Right forelimb (tissue), 1 donor: ENCODE measurements at places on chromosomes 5 and 9.

DNA sequence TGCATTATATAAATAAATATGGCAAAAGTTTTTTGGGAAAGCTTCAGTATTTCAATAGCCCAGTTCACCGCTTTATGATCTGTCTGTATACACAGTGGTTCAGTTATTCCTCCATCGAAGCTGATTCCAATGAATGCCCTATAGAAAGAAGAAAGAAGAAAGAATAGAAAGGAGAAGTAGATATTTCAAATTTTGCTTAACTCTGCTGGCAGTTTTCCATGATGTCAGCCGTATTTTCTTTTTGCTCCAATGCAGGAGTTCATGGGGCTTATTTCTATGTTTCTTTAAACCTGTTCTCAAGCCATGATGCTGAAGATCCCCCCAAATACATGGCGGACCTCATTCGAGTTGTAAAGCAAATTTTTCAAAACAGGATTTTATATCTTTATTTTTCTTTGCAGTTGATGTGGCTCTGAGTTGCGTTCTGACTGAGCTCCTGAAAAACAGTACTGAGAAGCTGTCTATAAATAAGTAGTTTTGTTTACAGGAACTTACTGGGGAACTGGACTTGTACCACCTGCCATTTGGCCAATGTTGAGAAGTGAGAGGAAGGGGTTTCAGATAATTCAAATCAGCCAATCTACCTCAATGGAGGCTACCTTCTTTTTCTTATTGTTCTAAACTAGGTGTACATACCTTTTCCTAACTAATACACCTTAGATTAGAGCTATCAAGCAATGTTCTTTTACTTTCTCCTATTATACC is 418.5 kb upstream of the MEF2C start:
- DNase-seq, result no peak

DNA sequence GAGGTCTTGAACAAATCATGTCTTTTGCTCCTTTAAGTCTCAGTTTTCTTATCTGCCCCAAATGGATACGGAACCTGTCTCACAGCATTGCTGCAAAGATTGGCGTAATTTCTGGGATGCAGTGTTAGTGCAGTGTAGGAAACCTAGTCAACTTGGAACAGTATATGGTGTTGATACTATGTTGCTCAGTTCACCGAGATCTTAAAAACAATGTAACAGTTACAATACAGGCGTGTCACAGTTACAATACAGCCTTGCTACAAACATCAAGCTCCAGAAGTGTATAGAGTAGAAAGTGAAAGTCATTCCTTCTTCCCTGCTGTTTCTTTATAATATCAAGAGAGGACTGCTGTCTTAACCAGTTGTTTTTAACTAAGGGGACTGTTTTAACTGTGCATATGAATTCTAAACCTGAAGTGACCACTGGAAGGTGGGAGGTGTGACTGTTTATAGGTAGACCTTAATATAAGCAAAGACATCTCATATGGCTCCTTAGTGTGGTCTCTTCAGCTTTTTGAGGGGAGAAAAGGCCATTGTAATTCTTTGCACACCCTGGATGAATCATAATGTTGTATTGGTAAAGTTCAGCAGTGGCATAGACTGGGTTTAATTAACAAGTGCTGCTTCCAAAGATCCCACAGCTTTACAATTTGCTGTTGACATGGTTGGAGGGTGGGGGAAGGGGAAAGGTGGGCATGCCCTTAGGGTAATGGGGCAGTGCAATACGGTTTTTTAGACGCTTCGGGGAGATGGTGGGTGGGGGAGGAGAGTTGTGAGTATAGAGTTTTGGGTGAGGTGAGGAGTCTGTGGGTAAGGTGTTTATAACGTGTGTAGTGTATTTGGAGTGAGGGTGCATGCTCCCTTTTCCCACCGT is 12.9 kb downstream of the PRRC2B start:
- DNase-seq, result no peak

DNA sequence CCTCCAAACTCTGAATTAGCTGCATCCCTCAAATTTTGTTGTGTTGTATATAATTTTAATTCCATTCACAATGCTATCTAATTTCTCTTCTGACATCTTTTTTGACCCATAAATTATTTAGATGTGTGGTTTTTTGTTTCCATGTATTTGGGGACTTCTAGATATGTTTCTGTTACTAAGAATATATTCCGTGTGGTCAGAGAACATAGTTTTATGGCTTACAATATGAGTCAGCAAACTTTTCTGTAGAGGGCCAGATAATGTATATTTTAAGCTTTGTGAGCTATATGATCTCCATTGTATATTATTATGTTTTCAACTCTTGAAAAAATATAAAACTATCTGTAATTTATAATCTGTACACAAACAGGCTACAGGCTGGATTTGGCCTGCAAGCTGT is 33.4 kb downstream of the MVB12B start:
- DNase-seq, result no peak

DNA sequence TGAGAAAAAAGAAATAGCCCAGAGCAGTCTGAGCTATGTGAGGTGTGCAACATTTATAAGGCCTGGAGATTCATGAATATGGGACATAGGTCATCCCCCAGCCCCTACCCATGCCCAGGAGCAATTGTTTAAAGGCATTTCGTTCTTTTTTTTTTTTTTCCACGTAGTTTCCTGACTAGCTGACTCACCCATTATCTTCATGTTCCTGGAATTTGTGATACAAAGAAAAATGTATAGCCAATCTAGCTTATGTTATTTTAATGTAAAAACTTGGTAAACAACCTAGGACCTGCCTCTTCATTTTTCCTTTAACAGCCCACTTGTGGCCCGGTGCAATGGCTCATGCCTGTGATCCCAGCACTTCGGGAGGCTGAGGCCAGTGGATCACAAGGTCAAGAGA is 81.3 kb downstream of the OSTF1 start:
- DNase-seq, result no peak

GRCh38 chr5:74361406-74362358 is 278.8 kb downstream of the ENC1 start:
- DNase-seq, result no peak

DNA sequence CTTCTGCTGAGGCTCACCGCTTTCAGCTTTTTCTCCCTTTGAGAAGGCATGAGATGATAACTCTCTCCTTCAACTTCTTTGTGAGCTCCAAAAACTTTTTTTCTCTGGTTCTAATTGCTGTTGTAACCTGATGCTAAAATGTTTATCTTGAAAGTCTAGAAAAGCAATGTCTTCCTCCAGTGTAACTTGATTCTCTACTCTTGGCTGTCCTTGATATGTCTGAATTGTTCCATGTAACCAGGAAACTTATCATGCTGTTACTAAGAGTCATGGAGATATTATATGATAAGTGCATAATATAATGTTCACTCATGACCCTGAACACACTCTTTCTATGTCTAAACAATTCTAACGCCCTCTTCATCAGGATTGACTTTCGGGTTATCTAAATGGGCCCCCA is 128.0 kb upstream of the ABCA1 start:
- DNase-seq, result no peak

DNA sequence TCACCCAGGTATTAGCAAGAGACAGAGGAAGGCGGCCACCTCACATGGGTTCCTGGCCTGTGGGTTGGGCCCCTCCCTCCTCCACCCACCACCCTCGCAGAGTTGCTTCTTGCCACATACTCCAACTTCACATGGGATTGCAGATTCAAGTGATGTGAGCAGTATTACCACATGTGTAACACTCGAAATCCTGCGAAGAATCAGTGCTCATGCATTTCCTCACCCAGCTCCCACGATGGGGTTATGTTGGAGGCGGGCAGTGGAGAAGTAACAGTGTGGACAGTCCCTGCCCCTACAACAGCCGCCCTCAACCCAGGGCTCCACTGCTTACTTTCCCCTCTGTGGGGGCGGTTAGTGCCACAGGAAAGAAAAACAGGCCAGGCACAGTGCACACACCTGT is 3.9 kb upstream of the FBP1 start:
- DNase-seq, result no peak

DNA sequence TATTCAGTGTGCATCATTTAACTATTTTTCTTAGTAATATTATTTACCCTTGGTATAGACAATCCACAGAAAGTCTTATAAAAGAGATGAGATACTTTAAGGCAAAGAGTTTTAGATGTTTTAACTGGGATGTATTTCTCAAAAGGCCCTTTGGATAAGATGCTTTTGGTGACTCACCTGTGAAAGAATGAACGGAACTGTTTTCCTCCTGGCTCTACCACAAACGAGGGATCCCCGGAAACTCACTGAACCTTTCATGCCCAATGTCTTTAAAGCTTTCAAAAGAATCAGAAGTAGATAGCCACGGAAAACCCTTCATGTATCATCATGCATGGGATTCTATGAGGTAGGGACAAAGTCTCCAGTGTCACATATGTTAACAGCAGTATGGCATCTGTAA is 1.6 kb downstream of the ZNF782 start:
- no peak for DNase-seq

DNA sequence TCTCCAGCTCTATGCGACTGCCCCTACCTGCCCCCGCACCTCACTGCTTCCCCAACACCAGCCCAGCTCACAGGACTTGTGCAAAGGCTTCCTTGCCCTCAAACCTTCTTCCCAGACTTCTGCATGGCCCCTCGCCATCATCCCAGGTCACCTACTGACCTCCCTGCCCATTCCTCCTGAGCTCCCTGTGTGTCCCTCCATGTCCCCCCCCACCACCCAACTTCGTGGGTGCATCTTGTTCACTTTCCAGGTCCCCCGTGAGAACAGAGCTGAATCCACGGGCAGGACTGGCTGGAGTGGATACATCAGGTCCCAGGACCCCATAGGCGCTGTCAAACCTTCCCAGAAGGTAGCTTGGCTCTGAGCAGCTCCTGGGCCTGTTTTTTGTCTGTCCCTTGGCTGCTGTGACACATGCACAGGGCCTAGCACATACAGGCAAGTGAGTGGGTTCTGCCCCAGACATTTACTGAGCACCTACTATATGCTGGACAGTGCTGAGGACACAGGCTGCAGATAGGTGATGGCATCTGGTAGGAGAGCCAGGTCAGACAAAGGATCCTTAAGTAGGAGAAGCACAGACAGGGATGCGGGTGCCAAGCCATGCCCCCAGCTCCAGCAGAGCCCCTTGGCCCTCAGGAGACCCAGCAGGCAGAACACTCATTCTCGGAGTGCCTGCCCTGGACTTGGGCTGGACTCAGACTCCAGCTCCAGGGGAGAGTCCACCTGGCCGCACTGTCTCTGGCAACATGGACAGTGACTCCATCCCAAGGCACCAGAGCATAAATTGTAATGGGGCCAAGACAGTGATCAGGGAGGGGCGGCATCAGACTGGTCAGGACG is 15.0 kb downstream of the NINJ1 start:
- DNase-seq, result peak; percentile 37

- DNase-seq, result peak; percentile 70
These were observed 857 bp downstream of the ADAM19 start for GRCh38 chr5:157574456-157575380.
